ENCODE measurements at places on chromosomes 1 and 21.

DNA sequence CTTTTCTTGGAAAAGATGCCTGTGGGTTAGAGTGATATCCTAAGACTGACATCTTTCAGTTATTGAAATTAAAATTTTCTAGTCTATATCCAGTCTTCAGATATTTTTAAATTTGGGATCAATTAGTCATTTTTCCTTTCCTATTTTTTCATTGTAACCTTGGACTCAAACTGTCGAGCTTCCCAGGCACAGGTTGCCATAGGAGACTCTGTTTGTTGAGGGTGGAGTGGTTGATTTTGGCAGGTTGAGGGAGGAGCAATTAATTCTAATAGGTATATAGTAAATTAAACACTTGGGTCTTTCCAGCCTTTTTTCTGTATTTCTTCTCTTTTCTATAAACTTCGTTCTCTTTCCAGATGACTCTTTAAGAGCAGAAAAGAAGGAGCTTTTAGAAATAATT is 326.8 kb downstream of the ASTN1 start:
- DNase-seq = no peak

- no peak for DNase-seq
Measured at GRCh38 chr1:58576325-58576726, 726 bp downstream of the TACSTD2 start.

GRCh38 chr1:8083739-8084484 is 57.8 kb upstream of the ERRFI1 start:
- DNase-seq = no peak

- DNase-seq = no peak
Measured at GRCh38 chr1:228413241-228414010, 3.2 kb downstream of the TRIM17 start.

- no peak for DNase-seq
Measured at GRCh38 chr1:227961651-227962466, 14.1 kb upstream of the WNT9A start.

DNA sequence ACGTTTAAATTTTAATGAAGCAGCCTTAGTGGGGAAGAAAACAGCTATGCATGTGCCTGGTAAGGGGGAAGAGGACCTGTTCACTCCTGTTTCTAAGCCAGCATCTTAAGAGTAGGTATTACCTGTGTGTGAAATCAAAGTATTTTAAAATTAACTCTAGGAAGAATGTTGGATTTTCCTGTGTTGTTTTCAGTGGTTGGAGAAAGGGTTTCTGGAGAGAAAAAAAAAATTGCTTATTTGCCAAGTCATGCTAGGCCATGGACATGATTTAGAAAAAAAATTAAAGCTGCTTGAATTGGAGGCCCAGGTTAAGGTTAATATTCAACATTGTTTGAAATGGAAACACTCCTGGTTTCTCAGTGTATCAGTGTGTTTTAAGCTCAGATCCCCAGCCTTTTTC is 42.9 kb upstream of the DNAJC6 start:
- no peak for DNase-seq

DNA sequence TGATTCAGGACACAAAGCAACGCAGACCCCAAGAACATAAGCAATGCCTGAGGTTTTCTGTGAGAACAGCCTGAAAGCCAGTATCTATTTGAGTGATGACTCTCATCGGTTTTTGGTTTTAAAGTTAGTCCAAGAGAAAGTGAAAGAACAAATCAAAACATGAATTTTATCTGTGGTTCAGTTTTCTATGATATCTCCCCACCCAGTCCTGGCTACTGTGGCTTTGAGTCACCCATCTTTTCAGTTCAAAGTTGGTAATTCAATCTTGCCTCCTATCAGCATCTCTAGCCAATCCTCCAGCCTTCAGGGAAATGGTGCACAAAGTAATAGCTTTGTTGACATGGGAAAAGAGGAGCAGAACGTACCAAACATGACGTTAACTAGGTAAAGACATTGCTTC is 40.5 kb upstream of the KRTAP19-8 start:
- no peak for DNase-seq
